Fibroblast of skin of left quadriceps (primary cell): ENCODE measurements at places on chromosomes 2 and 18.

- no peak for DNase-seq
These were observed 112.2 kb downstream of the SRBD1 start for GRCh38 chr2:45498661-45499550.

DNA sequence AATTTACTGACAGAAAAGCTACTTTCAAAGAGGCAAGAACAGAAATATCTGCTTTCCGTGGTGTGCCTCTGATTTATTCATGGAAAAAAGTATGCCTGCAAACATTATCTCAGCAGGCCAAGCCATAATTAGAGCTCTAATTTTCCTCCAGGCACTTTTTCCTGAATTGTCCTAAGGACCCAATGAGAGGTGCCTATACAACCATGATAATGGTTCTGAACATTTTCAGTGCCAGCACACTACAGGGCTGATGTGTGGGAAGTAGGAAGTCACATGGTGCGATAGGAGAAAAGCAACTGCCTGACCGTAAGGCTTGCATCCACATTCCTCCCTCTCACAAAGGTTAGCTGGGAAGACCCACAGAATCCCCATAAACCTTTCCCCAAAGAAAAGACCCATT is 45.9 kb upstream of the EGR4 start:
- DNase-seq: no peak

DNA sequence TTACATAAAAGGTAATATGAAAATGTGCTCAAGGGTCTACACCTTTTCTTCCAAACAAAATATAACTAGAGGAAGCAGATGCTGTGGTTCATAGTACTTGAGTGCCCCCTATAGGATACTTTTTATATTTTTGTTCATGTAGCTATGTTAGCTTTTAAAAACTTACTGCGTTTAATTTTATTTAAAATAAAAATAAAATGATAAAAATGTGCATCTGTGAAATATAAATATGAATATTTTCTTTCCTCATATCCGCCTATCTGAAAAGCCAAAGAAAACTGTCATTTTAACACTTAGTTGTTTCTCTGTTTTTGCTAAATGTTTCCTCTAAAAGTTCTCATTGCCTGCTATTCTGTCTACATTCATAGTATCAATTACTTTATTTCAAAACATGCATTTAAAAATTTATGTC is 9.6 kb upstream of the LRP1B start:
- DNase-seq: peak; percentile 13

DNA sequence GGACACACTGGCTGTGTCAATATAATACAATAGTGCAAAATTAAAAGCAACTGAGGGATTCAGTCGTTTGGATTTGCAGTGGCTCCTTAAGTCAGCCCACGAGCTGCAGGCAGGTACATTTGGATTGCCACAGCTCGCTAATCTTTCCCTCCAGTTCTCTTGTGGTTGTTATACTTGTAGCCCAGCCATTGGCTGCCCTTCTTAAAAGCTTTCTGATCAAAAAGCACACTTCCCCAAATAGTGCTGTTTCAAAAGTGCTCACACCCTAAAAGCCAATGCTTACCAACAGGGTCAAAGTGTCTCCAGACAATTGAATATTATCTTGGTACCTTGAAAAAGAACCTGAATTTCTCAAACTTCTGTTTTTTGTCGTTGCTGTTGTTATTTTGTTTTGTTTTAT is 404.7 kb upstream of the FAM98A start:
- no peak for DNase-seq

DNA sequence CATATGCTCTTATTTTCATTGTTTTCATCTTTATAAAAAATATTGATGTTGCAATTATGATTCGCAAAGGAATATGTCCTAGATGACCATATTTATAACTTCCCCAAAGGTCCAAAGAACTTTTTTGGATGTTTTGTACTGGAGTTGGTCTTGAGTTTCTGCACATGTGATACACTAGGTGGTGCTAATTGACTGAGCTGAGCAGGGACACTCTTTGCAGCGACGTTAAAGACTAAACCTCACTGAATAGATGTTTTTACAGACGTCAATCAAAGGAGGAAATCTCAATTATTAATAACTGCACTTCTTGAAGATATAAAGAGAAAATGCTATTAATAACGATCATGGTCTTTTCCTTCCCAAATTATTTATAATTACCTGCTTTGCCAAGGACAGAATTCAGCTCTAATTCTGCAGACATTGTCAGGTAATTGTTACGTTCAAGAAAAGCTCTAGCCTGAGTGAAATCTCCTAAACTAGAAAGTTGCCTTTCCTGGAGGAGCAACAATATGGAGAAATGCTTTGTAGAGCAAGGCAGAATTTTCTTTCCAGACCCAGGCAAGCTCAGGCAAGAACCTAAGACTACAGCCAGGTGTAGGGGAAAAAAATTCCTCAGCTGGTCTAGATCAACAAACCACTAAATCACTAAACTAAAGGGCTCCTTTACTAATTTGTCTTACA is 119.3 kb upstream of the RBBP8 start:
- no peak for DNase-seq

GRCh38 chr2:43218155-43218701 is 8.2 kb downstream of the ZFP36L2 start:
- no peak for DNase-seq

DNA sequence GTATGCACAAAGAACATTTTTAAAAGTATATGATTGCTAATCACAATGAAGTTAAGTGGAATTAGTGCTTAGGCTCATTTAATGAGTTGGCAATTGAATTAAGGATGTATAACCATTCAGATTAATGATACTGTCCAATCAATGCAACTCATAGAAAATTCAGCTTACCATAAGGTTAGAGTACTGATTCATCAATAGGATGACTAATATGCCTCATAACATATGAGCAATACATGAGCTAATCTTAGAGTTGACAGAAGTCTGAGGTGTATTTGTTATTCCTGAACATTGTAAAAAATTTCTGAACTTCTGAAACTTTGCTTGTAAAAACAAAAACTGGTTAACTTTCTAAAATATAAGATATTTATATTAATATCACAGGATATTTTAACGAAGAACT is 118.3 kb upstream of the NETO1 start:
- DNase-seq: no peak

DNA sequence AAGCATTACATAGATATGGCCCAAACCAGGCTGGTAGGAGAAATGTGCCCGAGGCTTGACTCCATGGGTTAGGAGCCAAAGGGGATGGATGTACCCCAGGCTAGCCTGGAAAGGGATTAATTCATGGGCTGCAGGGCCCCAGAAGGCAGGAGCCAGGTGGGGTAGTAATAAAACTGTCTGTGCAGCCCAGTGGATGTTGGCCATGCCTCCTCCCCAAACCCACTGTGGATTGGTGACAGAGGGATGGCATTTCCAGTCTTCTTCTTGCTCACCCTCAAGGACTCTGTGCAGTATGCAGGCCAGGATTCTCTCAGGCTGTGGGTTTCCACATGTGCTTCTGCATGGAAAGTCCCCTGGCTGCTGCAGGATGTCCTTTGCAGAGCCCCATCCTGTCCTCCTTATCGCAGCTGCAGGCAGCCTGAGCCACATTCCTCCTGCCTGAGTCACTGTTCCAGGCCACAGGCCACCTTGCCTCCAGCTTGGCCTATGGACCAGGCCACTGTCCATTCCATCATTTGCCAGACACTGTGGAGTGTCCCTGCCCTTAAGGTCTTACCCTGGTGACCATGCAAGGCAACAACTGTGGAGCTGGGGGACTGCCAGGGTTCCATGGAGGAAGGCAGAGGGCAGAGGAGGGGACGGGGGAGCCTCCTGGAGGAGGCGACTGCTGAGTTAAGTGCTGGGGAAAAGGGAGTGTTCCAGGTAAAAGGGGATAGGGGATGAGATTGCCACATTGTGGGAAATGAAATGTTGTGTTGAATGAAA is 38.9 kb downstream of the INO80C start:
- no peak for DNase-seq

GRCh38 chr2:233447506-233448219 is 93.4 kb downstream of the DGKD start:
- DNase-seq: no peak

DNA sequence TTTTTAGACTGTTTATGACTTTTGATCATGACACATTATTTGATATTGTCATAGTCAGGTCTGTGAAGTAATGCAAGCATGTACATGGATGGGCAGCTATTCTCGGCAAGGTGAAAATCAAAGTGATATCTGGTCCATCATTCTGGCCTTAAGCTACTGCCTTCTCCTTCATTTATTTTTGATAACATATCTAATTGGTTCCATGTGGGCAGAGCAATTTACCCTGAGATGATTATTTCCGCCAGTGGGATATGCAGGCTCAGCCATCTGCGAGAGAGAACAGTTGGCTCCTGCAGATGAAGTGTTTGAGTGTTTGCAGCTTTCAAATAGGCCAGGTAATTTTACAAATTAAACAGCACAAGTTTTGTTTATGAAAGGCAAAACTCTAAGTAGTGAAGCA is 116.4 kb downstream of the LYPD6 start:
- no peak for DNase-seq

GRCh38 chr2:207180741-207181140 is 15.0 kb upstream of the KLF7 start:
- no peak for DNase-seq

DNA sequence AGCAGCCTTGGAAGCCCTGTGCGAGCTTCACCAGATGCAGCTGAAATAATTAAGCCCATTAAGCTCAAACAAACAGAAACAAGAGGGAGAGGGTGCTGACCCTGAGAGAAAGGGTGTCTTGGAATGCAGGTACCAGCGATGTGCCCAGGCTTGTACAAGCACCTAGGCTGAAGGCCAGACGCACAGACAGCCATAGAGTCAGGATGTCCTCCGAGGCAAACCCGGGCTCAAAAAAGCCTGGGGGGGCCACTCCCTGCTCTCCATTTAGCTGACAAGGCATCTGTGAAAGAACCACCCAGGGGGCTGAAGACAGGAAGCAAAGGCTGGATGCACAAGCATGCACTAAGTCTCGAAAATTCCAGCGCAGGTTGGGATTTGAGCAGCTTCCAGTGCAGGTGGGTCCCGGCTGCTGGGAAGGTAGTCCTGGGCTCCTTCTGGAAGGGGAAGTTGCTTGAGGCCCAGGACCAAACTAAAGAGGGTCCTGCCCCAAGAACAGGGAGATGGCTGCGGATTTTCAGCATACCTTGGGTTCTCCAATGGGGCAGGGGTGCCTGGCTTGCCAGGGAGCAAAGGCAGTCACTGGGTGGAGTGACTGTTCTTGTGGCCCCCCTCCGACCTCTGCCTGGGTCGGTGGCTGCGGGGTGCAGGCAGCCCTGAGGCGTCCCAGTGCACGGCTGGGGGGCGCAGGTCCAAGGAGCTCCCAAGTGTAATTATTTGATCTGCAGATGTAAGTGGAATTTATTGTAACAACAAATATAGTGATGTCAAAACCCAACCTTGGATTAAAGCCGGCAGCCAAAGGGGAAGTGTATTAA is 5.9 kb downstream of the GBX2 start:
- no peak for DNase-seq
